ENCODE measurements at places on chromosomes 16 and 17.

DNA sequence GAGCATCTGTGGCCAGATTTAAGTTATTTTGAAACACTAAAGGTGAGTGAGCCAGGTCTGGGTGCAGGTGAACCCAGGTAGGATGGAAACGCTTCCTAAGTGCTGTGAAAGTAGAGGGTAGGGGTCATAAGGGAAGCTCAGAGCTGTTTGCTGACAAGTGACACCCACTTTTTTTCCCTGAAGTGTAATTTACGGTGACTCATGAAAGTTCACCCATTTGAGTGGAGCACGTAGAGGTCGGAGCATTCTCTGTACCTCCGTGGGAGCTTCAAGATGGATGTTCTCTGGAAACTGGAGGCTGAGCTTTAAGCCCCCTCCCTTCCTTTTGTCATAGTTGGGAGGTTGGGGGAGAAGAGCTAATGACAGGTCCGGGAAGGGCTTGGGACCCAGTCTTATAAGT, 44.3 kb downstream of the MPRIP start:
- no peak for DNase-seq

- DNase-seq = peak; percentile 36
Measured at GRCh38 chr17:7548585-7549400, at the start of gene TNFSF12. TNFSF12 (plus strand) TSS chr17:7549058; CDS start chr17:7549154, 96 bp downstream.

- peak; percentile 65 for DNase-seq
Measured at GRCh38 chr17:31743797-31744196, 115.2 kb downstream of the COPRS start.

DNA sequence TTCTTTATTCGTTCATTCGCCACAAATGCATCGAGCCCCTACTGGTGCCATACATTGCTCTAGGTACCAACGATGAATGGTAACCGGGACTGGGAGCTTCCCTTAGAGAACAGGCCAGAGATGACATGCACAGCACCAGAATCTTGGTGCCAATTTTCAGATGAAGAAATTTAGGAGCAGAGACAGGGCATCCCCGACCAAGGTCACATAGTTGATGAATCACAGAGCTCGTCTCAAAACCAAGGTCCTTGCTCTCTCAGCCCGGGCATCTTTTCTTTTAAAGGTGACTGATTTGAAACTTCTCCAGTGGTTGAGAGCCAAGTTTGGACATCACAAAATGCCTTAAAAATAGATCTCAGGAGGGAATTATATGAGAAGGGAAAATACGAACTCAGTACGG, 73.2 kb upstream of the C16orf82 start:
- DNase-seq = peak; percentile 43

DNA sequence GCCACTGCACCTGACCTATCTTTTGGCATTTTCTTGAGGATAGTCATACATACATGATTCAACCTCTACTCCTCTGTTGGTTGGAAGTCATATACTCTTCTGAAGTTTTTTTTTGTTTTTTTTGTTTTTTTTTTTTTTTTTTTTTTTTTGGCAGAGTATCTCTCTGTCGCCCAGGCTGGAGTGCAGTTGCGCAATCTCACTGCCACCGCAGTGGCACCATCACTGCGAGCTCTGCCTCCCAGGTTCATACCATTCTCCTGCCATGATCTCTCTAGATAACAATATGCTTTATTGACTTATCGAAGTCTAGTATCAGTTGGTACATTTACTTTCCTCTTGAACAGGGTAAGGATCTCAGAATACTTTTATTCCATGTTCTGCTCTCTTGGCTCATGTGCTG, 224.2 kb upstream of the WSCD1 start:
- DNase-seq = no peak

GRCh38 chr17:43935926-43936261, 6.4 kb downstream of the PPY start:
- DNase-seq = no peak

DNA sequence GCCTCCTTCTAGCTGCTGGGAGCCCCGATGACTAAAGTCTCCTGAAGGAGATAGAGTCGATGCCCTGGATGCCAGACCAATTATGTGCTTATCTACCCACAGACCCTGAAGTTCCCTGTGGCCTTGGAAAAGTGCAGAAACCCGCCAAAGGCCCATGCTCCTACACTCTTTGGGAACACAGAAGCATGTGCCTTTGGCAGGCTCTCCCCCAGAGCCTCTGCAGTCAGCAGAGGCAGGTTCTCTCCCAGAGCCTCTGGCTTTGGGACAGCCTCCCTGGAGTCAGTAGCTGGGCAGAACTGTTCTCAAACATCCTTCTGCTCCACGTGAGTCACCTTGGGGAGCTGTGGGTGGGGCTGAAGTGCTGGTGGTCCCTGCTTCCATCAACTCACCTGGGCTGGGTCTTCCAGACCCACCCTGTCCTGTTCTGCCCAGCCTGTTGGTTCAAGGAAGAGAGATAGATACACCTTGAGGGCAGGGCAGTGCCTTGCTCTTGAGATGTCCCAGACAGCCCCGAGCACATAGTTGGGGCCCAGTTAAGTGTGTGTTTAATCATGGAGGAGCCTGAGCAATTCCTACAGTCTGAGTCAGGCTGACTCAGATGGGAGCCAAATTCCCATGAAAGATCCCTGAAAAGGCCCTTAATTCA, 3.2 kb upstream of the CDK5RAP3 start:
- peak; percentile 90 for DNase-seq

- no peak for DNase-seq
Measured at GRCh38 chr16:70565053-70565452, 41.4 kb downstream of the SF3B3 start.

DNA sequence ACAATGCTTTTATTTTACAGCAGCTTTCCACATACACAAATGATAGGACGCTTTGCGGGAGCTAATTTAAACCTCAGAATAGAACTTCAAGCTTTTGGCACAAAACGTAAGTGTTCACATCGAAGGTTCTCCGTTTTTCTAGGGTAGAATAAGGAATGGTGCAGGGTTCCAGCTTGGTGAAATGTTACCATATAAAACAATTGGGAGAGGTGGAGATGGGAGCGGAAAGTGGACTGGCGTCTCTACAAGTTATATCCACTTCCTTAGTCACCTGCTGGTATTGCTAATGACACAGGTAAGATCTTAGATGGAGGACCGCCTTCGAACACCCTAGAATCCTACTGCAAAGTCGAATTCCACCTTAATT, 1.7 kb upstream of the NXN start:
- DNase-seq = no peak

DNA sequence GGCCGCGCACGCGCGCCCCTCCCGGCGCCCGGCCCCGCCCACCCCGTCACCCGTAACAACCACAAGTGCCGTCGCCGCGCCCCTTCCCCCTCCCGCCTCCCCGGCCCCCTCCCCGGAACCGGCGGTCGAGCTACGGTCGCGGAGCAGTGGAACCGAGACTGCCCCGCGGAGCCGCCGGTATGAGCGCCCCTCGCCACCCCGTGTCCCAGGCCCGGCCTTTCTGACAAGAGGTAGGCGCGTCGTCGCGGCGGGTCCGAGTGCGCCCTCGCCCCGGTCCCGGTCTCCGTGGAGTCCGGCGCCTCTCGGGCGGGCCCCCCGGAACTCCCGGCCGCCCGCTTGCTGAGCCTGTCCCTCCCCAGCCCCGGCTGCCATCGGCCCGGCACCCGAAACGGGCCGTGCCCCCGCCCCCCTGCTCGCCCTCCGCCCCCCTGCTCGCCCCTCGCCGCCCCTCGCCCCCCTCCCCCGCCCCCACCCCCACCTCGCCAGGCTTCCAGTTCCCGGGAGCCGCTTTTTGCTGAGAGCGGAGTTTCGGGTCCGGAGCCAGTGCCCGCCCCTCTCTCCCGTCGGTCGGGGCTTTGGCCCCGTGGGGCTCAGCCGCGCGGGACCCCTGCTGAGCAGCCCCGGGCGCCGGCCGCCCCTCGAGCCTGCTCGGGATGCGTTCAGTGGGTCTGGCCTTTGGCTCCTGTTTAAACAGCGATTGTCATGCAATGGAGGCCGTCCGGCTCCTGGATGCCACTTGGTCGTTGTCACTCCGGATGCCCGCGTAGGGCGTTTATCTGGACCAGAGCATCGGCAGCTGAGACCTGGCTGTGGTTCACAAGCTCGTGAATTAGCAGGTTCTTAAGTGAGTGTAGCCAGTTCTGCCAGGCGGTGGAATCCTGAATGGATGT, at the start of gene SEC14L1:
Gene SEC14L1 (plus strand): TSS at position 92 of the 890 bp plus-strand sequence. CDS start 2,628 bp downstream, outside the sequence.
- DNase-seq = peak; percentile 67

GRCh38 chr17:57466521-57466920, 210.2 kb downstream of the MSI2 start:
- no peak for DNase-seq

DNA sequence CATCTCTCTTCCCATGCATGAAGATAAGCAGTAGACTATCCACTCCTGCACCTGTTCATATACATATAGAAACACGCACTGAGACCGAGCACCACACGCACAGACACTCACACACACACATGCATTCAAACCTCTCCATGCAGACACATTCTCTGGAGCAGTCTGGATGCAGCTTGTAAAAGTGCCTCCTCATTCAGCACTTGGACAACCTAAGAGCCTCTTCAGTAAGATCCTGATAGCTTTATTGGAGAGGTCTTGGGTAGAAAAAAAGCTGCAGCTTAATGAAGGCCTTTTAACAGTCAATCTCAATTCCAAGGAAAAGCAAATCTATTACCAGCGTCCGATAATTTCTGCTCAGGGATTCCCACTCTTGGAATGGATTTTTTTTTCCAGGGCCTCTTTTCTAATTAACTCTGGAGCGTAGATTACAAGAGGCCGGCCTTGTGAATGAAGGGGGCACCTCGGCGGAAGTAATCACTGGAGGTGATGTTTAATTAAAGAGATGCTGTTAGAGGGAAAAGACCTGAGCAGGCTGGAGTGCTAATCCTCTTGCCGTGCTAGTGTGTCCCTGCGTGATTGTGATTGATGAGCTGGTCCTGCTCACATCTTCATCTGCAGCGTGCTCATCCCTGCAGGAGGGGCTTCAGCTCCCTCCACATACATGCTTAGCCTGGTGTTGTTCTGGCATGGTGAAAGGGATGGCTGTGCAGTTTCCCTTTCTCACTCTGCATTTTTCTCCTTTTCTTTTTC, 155.1 kb downstream of the RBFOX1 start:
- DNase-seq = no peak

GRCh38 chr16:68450741-68451255, 2.5 kb upstream of the SMPD3 start:
- no peak for DNase-seq

DNA sequence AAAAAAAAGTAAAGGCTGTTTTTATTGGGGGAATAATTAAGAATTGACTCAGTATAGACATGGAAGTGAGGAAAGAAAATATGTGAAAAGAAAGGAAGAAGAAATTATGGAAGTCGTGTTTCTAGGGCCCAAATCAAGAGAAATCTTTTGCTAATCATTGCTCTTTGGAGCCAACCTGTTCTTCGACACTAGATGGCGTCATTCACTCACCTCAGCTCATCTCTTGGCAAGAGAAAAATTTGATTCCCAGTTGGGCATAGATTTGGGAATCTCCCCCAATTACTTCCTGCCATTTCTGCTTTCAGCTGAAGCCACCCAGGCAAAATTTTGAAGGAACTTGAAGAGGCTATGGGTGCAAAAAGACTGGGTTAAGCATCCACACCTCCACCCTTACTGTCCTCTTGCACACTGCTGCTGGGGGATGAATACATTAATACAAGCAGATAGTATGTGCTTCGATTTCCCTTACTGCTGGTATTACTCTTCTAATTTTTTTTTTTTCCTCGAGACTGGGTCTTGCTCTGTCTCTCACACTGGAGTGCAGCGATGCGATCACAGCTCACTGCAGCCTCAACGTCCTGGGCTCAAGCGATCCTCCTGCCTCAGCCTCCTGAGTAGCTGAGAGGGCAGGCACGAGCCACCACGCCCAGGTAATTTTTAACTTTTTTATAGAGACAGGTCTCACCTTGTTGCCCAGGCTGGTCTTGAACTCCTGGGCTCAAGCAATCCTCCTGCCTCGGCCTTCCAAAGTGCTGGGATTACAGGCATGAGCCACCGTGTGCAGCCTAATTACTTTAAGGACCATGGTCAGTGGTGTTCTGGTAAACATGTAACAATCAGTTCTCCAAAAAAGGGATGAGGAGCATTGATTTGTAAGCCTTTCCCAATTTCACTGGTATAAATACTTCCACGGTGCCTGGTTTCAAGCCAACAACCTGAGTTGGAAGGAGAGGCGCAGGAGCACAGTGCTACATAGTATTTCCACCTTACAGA, 13.5 kb downstream of the PSMD7 start:
- DNase-seq = peak; percentile 48

DNA sequence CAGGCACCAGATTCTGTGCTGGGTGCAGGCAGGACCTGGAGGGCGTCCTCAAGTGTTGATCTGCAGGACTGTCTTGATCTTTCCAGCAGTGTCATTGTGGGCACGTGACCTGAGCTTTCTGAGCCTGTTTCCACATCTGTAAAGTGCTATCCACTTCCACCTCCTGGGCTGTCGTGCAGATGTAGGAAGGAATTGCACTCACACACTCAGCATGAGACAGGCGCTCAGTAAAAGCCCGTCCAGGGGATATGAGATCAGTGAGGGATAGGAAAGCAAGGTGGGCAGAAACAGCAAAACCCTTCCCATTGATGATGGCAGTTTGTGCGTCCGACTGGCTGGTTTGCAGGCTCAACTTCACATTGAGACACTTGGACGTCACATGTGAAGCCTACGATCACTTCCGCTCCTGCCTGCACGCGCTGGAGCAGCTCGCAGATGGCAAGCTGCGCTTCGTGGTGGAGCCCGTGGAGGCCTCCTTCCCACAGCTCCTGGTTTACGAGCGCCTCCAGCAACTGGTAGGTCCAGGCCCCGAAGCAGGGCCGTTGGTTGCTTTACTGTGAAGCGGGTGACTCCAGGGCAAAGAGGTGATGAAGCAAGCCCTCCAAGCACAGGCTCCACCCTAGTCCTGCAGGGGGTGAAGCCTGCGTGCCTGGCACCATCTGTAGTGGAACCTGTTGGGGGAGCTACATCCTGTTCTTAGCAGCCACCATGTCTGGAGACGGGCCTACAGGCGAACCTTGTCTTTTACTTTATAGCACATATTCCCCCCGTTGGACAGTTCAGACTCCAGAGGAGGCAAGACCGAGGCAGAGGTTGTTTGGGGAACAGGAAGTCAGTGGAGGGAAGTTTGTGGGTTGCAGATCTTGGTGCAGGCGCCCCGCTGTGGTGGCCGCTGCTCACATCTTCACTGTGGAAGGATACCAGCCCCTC, 23.0 kb downstream of the METTL22 start:
- no peak for DNase-seq

- no peak for DNase-seq
Measured at GRCh38 chr17:5500247-5500588, 13.9 kb downstream of the MIS12 start.

GRCh38 chr16:68640972-68641371, 4.1 kb upstream of the CDH3 start:
- peak; percentile 83 for DNase-seq

- no peak for DNase-seq
Measured at GRCh38 chr17:66724581-66725341, 110.2 kb upstream of the CACNG5 start.

GRCh38 chr17:65049085-65049756, 7.3 kb downstream of the GNA13 start:
- DNase-seq = no peak

- peak; percentile 97 for DNase-seq
Measured at GRCh38 chr16:12971241-12971640, 69.8 kb downstream of the SHISA9 start.

- no peak for DNase-seq
Measured at GRCh38 chr17:76469076-76469990, 1.9 kb downstream of the AANAT start.

GRCh38 chr17:80441133-80441578, 26.2 kb downstream of the ENDOV start:
- DNase-seq = peak; percentile 19

GRCh38 chr16:76373998-76374397, 96.8 kb downstream of the CNTNAP4 start:
- no peak for DNase-seq

- DNase-seq = no peak
Measured at GRCh38 chr17:75889454-75889853, 7.3 kb downstream of the TRIM65 start.

GRCh38 chr17:79114458-79115301, 40.1 kb downstream of the ENGASE start:
- DNase-seq = peak; percentile 46

GRCh38 chr17:50470426-50470825, 1.7 kb upstream of the CHAD start:
- DNase-seq = no peak
